ENCODE measurements at places on chromosomes 3 and 15.

DNA sequence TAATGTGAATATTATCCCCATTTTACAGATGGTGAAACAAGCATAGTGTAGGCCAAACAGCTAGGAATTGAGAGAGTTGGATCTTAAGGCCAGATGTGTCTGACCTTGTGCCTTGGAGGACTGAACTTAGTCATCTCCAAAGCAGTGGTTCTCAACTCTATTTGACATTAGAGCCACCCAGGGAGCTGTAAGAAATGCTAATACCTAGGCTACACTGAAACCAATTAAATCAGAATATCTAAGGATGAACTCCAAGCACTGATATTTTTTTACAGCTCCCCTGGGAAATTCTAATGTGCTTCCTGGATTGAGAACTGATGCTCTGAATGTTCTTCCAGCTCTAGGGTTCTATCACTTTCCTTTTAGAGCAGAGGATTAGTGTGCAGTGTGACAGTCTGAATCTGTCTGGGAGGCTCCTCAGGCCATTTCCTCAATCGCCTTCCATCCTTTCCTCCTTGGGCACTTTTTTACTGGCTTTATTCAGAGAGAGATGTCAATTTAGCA, 32.3 kb downstream of the POLR2M start:
- DNase-seq = no peak

GRCh38 chr3:65671004-65671403, 367.7 kb downstream of the MAGI1 start:
- DNase-seq = no peak

DNA sequence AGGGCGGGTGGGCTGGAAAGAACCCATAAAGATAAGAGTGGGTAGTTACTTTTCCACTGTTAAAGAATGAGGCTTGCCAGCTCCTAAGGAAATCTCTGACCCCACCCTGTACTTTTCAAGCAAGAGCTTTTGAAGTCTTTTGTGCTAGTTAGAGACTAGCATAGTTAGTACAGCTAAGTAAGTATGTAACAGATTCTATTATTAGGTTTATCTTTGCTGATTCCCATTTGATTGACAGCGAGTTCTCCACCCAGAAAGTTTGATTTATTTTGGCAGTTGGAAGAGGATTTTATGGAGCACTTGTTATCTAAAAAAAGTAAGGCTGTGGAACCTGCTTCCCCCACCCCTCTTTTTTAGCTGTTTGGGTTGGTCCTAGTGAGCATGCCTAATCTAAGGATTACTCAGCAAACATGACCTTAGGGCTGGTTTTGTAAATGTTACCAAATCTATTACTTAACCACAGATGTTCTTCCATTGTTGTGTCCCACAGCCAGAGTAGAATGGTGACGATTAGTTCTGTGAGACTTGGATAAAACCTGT, 57.6 kb downstream of the FNDC3B start:
- DNase-seq = peak; percentile 20

DNA sequence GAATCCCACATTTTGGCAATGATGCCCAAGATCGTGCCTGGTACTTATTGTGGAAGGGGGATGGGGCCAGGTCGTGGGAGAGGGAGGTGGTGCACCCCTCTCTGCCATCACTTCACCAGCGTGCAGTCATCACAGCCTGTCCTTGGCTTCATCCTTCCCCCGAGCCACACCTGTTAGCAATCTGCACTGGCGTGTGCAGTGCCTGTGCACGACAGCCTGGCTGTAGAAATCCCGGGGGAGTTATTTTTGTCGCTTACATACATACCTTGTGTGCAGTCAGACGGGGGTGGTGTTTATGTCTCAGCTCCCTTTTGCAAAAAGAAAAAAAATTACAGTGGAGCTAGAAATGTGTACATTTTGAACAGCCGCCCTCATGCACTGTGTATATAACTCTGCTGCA, 216.0 kb downstream of the TLE3 start:
- no peak for DNase-seq

GRCh38 chr3:113620091-113620490, 76.4 kb downstream of the USF3 start:
- DNase-seq = no peak

GRCh38 chr3:189805375-189806067, 174.3 kb downstream of the TP63 start:
- no peak for DNase-seq

DNA sequence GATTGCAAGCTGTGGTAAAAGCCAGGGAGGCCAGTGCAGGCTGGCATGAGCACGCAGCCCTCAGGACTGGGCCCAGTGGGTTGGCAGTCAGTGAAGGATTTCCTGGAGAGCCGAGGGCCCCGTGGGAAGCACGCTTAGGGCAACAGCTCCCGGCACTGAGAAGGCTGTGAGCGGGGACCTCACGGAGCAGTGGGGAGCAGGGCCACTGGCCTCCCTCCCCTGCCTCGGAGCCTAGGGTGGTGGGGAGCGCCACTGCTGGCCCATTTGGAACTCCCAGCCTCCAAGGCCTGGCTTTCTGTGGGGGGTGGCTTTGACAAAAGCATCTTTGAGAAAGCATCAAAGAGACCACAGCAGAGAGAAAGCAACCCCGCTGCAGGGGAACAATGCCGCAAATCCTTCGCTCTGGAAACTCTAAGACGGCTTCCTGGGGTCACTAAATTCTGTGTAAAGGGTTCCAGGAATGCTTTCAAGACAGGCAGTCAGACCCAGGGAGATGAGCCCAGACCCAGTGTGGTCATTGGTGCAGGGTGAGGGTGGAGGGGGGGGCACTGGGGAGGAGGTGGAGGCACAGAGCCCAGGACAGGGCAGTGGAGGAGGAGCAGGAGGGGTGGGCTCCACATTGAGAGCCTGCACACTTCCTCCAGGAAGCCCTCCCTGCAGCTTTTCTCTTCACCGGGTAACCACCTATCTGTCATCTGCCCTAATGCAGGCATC, 9.5 kb upstream of the APBA2 start:
- no peak for DNase-seq

DNA sequence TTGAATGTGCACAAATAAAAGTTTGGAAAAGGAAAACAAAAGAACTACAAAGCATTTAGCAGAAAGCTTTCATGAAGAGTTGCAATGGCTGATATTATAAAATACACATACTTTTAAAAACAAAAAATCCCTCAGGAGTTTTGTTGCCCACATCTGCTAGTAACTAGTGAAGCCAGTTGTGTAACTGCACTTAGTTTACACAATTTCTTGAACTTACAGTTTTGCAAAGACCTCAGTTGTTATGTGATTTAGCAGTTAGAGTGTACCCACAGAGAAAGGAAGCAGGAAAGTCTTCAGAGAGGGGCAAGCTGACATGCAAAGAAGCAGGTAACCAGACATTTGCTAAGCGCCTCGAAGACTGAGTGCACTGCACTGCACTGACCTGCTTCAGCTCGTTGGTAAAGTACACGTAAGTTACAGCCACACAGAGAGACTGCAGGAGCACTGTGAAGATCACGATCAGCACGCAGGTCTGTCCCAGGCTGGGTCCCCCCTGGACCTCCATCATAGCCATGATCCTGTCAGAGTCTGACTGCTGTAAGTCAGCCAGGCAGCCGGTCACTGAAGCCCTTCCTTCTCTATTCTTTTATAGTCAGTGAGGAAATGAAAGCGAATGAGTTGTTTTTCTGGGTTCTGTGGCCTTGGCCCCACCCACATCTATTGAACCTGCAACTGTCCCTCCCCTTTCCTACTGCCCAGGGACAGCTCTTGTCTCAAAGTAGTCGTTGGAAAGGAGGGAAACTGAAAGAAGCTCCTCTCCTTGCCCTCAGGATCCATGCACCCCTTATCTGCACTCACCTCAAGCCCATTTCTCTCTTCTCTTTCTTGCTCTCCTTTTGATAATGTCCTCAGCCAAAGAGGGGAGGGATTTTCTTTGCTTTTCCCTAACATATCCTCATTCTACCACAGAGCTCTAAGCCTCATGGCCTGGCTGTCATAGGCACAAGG, at the start of gene TNFSF10:
Gene TNFSF10, minus strand, starts transcription at position 560 of the 948 bp plus-strand sequence. Its CDS starts 46 bp downstream, at position 514.
- DNase-seq = no peak

DNA sequence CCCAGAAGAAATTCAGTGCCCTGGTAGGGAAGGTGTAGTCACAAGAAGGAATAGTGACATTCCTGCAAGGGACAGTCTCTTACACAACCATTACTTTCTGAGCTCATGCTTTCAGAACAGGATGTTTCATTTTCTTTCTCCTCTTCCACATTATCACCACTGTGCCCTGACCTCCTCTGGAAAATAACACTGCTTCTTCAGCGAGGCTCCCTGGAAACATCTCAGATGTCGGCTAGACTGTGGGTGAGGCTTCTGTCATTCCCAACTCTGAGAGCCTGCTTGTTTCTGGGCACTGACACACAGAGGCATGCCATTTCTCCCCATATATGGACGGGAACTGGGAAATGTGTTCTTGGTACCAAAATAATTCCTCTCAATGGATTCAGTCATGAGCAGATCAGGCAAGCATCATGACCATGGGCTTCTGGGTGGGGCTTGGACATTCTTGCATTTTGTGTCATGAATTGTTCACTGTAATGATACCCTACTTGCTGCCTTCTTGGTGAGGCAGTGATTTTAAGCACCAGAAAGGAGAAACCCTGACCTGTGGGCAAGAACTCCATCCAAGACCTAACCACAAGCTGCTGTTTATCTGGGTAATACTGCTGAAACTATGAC, 14.3 kb upstream of the TNFAIP8L3 start:
- no peak for DNase-seq

- DNase-seq = peak; percentile 60
Measured at GRCh38 chr3:87082796-87083440, 92.0 kb upstream of the VGLL3 start.

- peak; percentile 56 for DNase-seq
Measured at GRCh38 chr3:138187296-138188012, at the start of gene ARMC8. TSS of gene ARMC8 (plus strand) at chr3:138187301. CDS start at chr3:138187555, 254 bp downstream.

DNA sequence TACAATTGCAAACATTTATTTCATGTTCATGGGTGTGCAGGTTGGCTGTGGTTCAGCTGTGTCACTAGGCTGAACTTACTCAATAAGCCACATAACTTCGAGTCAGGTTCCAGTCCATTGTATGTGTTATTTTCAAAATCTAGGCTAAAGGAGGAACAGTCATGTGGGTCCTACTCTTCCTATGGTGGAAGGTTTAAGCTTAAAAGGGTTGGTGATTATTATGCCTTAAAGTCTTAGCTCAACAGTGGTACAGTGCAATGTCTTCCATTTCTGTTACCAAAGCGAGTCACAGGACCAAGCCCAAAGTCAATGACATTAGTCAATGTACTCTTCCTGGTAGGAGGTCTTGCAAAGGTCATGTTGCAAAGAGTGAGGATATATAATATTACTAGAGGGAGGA, 78.2 kb downstream of the ATG7 start:
- no peak for DNase-seq

- no peak for DNase-seq
Measured at GRCh38 chr3:27590437-27591298, 106.5 kb upstream of the SLC4A7 start.

DNA sequence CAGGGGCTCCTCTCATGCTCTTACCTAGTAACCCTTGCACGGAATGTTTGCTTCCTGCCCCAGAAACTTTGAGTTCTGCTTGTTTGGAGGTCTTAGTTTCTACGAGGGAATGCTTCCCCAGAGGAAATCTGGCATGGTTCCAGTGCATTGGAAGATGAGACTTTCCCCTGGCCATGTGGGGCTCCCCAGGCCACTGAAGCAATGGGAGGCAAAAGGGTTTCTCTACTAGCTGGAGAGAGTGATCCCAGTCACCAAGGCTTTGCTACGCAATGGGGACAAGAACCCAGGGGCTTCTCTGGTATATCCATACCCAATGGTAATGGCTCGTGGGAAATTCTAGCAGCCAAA, 44.2 kb upstream of the RPL32 start:
- no peak for DNase-seq

DNA sequence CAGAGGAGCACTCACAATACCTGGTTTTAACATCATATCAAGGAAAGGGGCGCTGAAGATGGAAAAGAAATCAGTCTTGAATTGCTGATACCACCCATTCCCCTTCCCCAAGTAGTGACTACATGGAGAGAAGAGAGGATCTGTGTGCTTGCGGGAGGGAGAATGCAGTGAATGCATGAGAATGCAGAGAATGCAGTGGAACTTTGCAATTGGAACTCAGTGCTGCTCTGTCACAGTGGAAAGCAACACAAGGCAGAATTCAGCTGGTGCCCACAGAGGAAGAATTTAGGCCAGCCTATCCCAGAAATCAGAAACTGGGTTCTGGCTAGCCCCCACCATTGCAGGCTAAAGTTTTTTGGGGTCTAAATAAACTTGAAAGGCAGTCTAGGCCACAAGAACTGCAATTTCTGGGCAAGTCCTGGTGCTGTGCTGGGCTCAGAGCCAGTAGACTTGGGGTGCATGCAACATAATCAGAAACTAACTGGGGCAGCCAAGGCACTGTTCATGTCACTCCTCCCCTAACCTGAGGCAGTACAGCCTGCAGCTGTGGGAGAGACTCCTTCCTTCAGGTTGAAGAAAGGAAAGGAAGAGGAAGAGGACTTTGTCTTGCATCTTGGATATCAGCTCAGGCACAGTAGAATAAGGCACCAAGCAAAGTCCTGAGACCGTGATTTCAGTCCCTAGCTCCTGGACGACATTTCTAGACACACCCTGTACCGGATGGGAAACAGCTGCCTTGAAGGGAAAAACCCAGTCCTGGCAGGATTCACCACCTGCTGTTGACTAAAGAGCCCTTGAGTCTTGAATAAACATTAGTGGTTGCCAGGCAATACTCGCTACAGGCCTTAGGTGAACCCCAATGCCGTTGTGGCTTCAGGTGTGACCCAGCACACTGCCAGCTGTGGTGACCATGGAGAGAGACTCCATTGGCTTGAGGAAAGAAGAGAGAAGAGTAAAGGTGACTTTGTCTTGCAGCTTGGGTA, 329.3 kb downstream of the TBL1XR1 start:
- DNase-seq = no peak

DNA sequence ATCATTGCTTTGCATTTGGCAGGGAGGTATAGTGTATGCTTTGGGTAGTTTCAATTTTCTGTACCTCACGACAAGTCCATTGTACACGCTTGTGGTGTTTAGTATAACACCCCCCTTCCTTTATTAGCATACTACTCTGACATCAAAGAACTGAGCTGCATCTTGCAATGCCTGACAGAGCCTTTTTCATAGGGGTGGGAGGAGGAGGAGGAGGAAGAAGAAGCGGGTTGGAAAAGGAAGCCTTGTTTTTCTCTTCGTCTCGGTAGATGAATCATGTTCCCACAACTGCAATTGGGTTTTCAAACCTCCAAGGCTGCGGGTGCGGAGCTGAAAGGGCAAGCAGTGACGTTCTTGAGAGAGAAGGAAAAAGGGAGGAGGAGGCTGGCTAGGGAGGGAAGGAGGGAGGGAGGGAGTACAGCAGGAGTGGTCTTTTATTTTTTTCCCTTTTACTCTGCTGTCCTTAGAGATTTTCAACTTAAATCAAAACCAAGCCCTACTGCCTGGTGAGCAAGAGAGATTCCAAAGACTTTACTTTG, 175.7 kb downstream of the KLHL25 start:
- no peak for DNase-seq

DNA sequence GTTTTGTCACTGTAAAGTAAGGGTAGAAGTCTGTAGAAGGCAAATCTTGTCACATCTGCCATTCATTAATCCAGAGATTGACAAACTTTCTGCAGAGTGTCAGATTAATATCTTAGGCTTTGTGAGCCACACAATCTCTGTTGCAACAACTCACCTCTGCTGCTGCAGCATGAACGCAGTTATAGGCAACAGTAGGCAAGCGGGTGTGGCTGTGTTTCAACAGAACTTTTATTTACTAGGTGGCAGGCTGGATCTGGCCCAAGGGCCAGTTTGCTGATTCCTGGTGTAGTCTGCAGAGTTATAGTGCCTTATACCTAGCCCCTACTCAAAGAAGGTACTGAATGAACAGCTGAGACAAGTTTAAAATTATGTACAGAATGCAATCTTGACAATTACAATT, 396.7 kb downstream of the FOXP1 start:
- DNase-seq = no peak
